ENCODE measurements at places on chromosomes 2 and 18.

- DNase-seq = no peak
Measured at GRCh38 chr2:3644246-3644525, 13.8 kb upstream of the ALLC start.

- no peak for DNase-seq
Measured at GRCh38 chr2:132715386-132716351, 45.7 kb upstream of the LYPD1 start.

GRCh38 chr2:113122364-113122763 lies 5.0 kb upstream of the IL1RN start:
- DNase-seq = no peak

- no peak for DNase-seq
Measured at GRCh38 chr2:156630579-156631337, 194.6 kb downstream of the GPD2 start.

DNA sequence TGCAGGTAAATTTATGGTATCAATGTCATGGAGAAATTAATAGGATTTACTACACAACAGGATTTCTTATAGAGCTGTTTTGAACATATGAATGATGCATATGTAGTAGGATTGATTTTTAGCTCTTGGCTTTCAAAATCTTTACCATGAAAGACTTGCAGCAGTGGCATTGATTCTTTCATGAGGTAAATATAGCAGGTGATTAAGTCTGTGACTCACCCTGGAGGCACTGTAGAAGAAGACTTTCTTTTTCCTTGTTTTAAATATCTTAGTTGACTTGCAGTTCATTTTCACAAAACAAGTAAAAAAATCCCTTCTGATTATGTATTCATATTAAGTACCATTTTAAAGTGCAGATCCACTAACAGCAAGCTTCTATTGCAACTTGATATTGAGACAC lies 463.0 kb downstream of the FBXO15 start:
- DNase-seq = no peak

- no peak for DNase-seq
Measured at GRCh38 chr2:47771211-47771610, 11.7 kb upstream of the MSH6 start.

GRCh38 chr18:572091-572830 lies 7.9 kb upstream of the CETN1 start:
- no peak for DNase-seq

DNA sequence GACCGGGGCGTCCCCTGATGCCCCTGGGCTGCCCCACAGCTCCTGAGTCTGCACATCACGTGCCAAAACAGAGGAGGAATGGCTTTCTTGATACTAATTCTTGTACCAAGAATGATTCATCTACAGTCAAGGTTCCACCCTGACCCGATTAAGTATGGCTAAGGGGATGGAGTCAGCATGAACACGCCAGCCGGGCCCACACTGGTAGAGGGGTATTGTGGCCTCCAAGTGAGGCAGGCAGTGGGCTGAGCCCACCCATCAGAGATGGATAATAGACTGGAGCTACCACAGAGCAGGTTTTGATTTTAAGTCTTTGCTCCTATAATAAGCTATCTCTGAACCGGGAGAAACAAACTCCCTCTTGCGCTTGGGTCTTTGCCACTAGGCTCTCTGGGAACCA lies 17.9 kb upstream of the GNAL start:
- DNase-seq = no peak

- no peak for DNase-seq
Measured at GRCh38 chr2:70050631-70051425, 36.4 kb upstream of the PCBP1 start.

- DNase-seq = no peak
Measured at GRCh38 chr2:107633580-107634147, 193.0 kb upstream of the RGPD4 start.

GRCh38 chr2:56613254-56613653 lies 429.5 kb downstream of the CCDC85A start:
- no peak for DNase-seq

GRCh38 chr2:190063624-190064023 lies 1.1 kb upstream of the MSTN start:
- DNase-seq = no peak

- DNase-seq = no peak
Measured at GRCh38 chr18:45548614-45549013, 66.7 kb upstream of the SLC14A2 start.

DNA sequence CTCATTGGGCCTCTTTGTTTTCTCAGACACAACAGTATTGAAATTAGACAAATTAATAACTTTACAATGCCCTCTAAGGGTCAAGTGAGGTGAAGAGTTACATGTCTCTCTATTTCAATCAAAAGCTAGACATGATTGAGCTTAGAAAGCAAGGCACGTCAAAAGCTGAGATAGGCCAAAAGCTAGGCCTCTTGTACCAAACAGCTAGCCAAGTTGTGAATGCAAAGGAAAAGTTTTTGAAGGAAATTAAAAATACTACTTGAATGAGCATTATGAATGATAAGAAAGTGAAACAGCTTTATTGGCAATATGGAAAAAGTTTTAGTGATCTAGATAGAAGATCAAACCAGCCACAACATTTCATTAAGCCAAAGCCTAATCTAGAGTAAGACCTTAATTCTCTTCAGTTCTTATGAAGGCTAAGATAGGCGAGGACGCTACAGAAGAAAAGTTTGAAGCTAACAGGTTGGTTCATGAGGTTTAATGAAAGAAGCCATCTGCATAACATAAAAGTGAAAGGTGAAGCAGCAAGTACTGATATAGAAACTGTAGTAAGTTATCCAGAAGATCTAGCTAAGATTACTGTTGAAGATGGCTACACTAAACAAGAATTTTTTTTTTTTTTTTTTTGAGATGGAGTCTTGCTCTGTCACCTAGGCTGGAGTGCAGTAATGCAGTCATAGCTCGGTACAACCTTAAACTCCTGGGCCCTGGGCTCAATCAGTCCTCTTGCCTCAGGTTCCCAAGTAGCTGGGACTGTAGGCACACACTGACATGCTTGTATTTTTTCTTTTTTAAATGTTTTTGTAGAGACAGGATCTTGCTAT lies 65.5 kb downstream of the FAM117B start:
- no peak for DNase-seq

DNA sequence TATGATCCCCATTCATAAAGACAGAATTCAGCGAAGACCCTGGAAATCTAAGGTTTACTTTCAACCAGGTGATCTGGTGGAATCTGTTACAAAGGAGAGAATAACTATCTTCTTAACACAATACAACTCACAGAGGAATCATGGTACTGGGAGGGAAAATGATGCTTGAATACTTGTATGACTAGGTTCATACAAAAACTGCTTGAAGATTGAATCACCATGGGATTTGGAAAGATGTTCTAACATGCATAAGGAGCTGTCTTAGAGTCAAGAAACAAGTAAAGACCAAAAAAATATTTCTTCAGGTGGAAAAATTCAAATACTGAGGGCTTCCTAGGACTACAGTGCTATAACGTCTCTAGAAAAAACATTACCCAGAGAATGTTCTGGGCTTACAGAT lies 32.2 kb downstream of the COL5A2 start:
- no peak for DNase-seq

GRCh38 chr2:195296490-195296889 lies 360.5 kb upstream of the SLC39A10 start:
- no peak for DNase-seq

DNA sequence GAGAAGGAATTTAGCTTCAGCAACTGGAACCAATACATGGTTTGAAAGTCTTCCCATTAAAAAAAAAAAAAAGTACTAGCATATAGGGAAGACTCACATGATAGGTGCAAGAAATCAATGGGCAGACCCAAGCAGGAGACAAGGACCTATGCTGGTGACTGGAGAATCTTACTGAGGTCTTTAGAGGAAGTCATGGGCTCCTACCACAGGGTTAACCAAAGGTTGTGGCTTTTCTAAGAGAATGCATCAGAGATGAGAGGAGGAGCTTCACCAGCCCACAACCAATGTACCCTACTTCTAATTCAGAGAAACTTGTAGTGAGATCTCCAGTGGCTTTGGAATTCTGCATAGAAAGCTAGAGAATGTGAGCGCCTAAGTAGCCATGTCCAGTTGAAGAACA lies 207.4 kb downstream of the NCKAP5 start:
- DNase-seq = no peak

DNA sequence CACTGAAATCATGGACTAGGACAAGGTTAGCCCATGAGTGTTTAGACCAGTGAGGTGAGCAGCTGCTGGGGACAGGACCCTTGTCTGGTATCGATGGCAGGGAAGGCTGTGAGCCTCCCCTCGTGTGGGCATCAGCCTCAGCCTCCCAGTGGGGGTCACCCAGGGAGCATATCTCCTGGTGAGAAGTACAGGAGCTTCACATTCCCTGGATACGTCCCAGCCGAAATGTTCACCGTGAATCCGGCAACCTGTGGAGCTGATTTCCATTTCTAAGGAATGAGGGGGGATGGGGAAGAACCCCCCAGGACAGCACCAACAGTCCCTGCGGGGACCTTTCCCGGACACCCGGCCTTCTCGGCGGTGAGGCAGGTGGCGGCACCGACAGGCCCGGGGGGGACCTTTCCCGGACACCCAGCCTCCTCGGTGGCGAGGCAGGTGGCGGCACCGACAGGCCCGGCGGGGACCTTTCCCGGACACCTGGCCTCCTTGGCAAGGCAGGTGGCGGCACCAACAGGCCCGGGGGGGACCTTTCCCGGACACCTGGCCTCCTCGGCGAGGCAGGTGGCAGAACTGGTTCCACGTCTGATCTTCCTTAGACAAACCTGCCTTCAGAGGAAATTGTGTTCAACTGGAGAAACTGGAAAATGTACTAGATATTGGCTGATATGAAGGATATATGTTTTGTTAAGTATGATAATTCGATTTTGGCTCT lies 21.2 kb downstream of the RTP5 start:
- no peak for DNase-seq

DNA sequence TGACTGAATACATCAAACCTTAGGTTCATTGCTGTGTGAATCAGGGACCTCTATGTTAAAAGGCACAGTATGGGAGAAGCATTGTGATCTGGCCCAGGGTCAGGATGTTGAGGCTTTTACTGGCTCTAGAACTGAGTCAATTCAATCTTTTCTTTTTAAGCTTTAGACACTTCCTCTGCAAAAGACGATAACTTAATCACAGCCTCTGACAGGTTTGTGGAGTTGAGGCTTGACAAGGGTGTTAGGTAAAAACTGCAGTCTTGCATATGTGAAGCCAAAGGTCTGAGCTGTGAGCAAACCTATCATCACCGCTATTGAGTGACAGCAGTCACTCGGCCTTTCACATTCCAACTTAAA lies 17.3 kb upstream of the ARHGAP25 start:
- no peak for DNase-seq

DNA sequence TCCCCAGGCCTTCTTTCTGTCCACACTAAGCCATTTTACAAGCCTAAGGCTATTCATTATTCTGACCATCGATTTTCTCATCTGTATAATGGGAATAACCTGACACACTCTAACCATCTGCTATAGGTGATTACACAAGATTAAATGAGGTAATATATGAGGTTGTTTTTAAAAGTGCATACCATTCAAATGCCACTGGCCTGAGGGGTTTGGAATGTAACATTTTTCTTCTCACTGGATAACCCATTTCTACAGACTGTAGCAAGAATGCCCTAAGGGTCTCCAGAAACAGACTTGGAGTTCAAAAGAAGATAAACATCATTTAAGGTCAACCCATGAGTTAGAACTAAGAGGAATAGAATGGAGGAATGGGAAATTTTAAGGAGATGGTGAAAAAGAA lies 111.7 kb upstream of the SETBP1 start:
- no peak for DNase-seq

DNA sequence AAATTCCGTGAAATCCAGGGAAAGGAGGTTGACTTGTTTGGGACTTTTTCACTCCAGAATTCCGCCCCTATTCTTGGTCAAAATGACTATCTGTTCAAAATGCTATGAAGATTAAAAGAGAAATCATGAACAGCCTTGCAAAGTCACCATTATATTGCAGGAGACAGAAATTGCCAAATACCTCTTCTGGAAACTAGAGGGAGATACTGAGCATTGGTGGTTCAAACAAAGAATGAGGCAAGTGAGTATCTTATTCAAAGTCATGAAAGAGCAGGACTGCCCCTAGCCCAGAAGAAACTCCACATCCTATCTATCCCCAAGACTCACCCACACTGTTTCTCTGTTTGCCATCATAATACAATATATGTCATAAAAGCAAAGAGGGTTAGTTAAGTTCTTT lies 862.3 kb upstream of the POU3F3 start:
- DNase-seq = no peak

- no peak for DNase-seq
Measured at GRCh38 chr2:58266211-58266610, 25.1 kb upstream of the FANCL start.

DNA sequence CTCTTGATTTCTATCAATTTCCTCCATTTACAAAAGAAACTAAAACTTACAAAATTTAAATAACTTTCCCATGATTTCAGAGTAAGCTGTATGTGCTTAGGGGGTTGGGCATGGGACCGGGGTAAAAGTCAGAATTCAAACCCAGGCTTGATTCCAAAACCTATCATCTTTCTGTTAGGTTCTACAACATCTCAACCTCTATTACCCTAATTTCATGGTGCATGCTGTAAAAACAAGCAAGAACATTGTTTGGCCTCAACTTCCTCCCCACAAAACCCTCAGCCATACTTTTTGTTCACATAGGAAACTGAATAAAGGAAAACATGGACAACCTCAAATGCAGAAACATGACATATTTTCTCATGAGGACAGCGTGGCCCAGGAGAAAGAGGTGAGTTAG lies 59.3 kb downstream of the RDH14 start:
- no peak for DNase-seq
